Cardiac muscle cell (in vitro differentiated cells and primary cell): ENCODE measurements at places on chromosomes 4 and X.

DNA sequence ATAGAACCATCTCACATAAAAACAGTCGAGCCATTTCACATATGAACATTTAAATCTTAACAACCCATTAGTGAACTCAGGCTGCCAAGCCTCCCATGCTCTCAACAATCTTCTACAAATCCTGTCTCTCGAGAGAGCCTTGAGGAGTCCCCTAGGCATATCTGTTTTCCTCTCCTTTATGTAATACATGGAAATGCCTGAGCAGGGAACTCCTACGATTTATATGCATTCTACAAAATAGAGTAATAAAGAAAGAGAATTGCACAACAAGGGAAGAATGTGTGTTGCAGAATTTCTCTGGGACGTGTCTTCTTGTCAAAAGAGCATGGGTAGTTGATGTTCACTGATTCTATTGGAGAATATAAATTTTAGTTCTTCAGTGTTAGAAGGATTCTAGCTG lies 101.8 kb upstream of the VCX2 start:
- DNase-seq = no peak

DNA sequence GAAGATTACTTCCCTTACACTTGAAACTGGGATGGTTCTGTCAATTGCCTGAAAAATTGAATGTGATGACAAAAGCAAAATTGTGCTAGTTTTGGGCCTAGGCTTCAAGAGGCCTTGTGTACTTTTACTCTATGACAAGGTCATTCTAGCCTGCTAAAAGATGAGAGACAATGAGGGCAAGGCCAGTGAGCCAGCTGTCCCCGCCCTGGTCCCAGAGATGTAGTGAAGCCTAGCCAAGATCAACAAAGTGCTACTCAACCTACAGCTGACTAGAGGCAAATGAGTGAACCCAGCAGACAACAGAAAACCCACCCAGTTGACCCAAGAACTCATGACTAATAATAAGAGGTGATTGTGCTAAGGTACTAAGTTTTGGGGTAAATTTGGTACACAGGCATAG lies 248.7 kb downstream of the IL15 start:
- DNase-seq = no peak

GRCh38 chrX:30246769-30247489 lies at the start of gene MAGEB1:
MAGEB1 (plus strand) TSS chrX:30247146; CDS start chrX:30250494, 3,348 bp downstream.
- DNase-seq = no peak

DNA sequence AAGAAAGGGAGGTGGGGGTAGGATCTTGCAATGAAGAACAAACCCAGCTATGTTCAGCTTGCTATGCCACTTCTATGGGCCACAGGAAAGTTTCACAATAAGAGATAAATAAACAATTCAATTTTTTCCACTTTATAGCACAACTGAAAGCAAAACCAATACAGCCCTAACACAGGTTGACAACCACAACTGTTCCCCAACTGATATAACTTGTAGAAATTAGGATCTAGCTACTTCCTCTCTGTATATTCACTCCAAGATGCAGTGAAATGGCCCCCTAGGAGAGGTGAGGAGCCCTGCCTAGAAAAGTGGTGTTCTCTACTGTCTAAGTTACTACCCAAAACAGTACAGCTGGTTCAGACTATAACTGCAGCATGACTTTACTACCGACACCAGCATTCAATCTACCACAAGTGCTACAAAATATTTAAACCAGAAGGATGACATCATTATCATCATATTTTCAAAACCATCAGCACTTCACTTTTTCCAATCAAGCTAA lies 77.0 kb downstream of the FBXW7 start:
- DNase-seq = peak; percentile 40
